ENCODE measurements at places on chromosomes 4 and X.
A peak's percentile ranks its signal among the peaks of the same experiment; 100 is the strongest.

DNA sequence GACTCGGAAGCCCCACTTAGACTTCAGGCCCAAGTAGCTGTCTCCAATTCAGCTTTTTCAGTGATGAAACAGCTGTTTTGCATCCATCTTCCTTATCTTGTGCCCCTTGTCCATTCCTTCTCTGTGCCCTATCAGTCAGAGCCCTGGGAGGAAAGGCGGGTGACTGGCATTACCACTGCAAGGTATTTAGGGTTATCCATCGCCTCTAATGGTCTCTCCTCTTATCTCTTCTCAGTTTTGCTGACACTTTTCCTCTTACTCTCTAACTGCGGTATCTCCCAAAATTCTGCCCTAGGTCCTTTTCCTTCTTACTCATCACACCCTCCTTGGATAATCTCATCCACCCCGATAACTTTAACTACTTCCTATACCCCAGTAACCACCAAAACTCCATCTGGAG is 13.7 kb downstream of the GAB3 start:
- DNase-seq = no peak

- no peak for DNase-seq
These were observed 238.1 kb upstream of the ZCCHC13 start for GRCh38 chrX:74065831-74066390.

GRCh38 chr4:151427266-151427665 is 18.3 kb downstream of the FHIP1A start:
- no peak for DNase-seq

DNA sequence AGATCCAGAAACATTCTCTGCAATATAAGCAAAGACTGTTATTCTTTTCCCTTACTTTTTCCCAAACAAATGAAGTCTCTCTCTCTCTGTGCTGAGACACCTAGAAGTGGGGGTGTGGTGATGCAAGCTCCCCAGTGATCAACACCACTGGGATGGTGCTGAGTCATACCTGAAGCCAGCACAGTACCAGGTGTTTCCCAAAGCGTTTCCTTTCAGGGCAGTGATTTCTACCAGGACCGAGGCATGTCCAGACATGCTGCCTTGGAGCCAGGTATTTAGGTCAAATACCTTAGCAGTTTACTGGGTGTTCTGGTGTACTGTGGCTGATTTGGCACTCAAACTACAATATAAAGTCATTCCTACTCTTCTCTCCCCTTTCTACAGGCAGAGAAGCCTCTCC is 726.5 kb downstream of the FAM133A start:
- no peak for DNase-seq

GRCh38 chr4:182695842-182696241 is 221.3 kb downstream of the DCTD start:
- no peak for DNase-seq

GRCh38 chr4:48692897-48693296 is 87.2 kb downstream of the FRYL start:
- no peak for DNase-seq

DNA sequence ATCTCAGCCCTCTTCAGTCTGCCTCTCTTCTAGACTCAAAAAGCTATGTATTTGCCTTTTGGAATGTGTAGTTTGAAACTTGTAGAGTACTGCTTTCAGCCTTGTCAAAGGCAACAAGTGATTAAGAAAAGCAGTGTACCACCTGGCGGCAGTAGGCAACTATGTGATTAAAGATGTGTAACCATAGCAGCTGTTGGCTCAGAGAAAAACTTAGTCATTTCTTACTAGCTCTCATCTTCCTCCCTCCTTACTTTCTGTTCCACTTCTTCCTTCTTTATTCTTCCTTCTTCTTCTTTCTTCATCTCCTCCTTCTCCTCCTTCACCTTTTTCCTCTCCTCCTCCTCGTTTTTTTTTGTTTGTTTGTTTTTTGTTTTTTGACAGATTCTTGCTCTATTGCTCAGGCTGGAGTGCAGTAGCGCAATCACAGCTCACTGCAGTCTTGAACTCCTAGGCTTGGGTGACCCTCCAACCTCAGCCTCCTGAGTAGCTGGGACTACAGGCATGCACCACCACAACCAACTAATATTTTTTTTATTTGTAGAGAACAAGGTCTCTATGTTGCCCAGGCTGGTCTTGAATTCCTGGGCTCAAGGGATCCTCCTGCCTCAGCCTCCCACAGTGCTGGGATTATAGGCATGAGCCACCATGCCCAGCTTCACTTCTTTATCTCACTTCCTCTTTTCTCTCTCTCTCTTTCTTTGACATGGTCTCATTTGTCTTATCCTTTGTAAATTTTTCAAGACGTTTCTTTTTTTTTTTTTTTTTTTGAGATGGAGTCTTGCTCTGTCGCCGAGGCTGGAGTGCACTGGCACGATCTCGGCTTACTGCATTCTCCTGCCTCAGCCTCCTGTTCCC is 32.6 kb downstream of the ABHD18 start:
- no peak for DNase-seq

DNA sequence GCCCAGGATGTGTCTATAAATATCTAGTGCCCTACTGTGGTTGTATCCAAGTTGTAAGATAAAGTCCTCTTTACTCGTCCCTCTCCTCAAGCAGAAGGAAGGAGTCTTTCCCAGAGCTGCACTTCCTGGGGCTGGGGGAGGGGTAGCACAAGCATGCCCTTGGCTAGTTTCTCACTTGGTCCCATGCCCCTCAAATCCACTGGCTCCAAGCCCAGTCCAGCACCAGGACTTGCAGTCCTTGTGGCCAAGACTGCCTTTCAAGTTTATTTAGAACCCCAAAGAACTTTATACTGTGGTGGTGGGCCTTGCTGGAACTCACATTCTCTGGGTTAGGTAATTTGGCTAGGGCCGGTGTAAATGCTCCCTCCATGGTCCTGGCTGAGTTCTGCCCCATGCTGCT is 43.2 kb upstream of the SLC10A4 start:
- DNase-seq = peak; percentile 4

DNA sequence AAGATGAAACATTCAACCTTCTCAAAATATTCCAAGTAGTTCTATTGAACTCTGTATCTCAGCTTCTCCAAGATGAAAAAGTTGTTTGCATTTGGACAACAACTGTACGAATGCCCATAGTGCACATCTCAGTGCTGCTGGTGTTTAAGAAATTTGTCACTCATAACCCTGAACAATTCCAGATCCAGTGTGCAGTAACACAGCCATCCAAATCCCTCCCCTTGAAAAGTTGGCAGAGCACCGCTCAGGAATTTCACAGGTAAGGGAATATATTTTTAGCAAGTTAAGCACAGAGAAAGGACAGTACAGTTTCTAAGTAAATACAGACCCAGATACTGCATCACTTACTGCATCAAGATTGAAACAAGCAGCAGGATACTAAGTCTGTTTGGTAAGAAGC is 104.7 kb downstream of the CNOT6L start:
- no peak for DNase-seq

DNA sequence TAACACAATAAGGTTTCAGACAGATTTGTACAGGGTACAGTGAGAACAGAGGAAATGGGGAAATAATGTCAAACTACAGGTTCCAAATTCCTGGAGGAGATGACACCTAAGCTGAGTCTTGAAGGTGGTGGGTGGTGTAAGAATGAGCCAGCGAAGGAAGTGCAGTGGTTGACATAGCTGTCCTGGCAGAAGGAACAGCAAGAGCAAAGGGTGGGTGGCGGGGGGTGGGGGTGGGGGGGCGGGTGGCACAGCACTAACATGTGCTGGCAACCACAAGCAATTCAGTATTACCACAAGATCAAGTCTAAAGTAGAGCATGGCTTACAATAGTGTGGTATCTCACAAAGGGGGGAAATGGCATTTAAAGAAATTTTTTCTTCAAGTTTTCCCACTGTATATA is 13.1 kb upstream of the G3BP2 start:
- peak; percentile 6 for DNase-seq

- no peak for DNase-seq
These were observed 58.9 kb upstream of the FAM9C start for GRCh38 chrX:13103188-13103913.

GRCh38 chr4:183163135-183163534 is 64.1 kb downstream of the WWC2 start:
- no peak for DNase-seq

Data from nucleus accumbens (tissue), 56 donors.